MCF 10A (cell line): ENCODE measurements at places on chromosomes 2 and 18. TPM values are rescaled to one million over a fixed set of nuclear protein-coding genes. Genes with fewer than 3 reads are reported as not detected.

XDH gene
- total RNA-seq = 29.3 and 47.5 TPM in 2 replicates

RAB6C gene
- not detected in 2 replicates for total RNA-seq

MARCO gene
- 1.5 and 2.4 TPM in 2 replicates for total RNA-seq

DNA sequence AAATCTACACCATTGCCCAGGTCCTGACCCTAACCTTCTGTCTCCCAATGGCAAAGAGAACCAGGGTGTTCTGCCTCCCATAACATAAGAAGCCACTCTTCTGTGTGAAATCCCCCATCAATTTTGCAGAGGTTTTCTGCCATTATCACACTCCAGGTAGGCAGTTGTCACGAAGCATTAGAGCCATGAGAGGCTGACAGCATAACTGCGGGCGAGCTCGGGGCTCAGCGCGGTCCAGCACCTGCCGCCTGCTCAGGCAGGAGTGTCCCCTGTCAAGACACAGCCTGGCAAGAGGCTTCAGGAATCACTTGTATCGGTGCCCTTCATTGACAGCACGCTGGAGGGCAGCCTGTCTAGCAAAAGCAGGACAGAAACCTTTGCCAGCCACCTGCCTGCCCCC is 251.2 kb downstream of the SATB2 start:
- no peak for DNase-seq

DNA sequence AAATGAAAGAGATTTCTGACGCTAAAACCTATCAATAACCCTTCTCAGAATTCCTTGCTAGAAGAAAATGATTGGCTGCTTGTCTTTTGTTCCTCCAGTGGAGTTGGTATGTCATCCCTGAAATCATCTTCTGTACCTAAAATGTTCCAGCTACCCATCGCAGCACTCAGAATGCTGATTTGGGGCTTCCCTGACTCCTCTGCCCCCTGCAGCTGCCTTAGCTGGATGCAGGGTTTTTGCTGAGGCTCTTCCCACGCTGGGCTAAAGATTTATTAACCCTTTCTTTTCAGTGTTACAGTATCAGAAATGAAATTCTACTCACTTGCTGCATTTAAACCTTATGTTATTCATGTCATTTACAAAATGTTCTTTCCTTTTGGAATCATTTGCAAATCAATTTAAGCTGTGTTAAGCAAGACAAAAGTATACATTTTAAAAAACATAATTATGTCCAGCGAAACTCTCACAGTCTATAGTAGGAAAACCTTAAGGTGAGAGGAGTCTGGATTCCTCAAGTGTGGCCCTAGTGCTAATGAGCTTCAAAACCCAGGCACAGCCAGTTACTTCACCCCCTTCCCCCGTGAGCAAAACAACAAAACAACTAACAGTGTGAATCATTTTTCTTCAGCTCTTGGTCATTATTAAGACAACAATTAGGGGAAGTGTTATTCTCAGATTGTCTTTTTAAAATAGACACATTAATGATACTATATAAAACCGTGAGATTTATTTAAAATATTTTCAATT is 32.8 kb downstream of the PKP4 start:
- DNase-seq = no peak
